Uterus (tissue), 4 donors: ENCODE measurements at places on chromosomes 5 and 9. TPM values are rescaled to one million over a fixed set of nuclear protein-coding genes. Genes with fewer than 3 reads are reported as not detected.
A peak's percentile ranks its signal among the peaks of the same experiment; 100 is the strongest.

Gene BTNL9
- 36.9 TPM for total RNA-seq

DNA sequence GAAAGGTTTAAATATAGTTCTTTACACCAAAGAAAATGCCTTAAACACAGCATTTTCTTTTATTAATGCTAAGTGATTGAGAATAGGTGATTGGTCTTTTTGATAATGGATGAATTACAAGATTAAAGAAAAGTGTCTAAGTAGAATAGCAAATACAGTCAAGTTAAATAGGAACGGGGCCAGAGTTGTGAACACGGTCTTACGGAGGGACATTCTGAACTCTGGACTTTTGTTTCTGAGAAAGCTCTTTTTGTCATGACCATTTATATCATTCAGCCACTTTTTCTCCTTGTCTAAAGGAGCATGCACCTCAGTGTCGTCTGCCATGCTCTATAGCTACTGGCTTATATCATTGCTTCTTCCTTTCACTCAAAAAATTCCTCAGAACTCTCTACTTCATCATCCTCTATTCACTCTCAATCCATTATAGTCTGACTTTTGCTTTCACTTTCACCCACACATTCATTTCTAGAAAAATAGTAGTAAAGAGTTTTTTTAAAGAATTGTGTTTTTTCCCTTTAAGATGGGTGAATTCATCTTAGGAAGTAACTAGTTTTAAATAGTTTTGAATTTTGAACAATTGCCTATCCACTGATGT lies 263.0 kb upstream of the FBXL7 start:
- no peak for DNase-seq

Gene ZSWIM6
- 11.9 TPM for total RNA-seq

- no peak for DNase-seq
Measured at GRCh38 chr9:110619831-110620230, 40.3 kb upstream of the SVEP1 start.

GRCh38 chr9:105206496-105206820 lies 38.0 kb upstream of the SLC44A1 start:
- DNase-seq = no peak

GRCh38 chr5:137649228-137649935 lies 86.5 kb downstream of the KLHL3 start:
- DNase-seq = no peak

- DNase-seq = peak; percentile 77
Measured at GRCh38 chr9:738209-738915, 103.1 kb upstream of the DMRT1 start.

Gene HK3
- 4.1 TPM for total RNA-seq

GRCh38 chr9:116137581-116137980 lies 16.0 kb upstream of the PAPPA start:
- DNase-seq = no peak
